ENCODE measurements at places on chromosomes 13 and 19.
A peak's percentile ranks its signal among the peaks of the same experiment; 100 is the strongest.

DNA sequence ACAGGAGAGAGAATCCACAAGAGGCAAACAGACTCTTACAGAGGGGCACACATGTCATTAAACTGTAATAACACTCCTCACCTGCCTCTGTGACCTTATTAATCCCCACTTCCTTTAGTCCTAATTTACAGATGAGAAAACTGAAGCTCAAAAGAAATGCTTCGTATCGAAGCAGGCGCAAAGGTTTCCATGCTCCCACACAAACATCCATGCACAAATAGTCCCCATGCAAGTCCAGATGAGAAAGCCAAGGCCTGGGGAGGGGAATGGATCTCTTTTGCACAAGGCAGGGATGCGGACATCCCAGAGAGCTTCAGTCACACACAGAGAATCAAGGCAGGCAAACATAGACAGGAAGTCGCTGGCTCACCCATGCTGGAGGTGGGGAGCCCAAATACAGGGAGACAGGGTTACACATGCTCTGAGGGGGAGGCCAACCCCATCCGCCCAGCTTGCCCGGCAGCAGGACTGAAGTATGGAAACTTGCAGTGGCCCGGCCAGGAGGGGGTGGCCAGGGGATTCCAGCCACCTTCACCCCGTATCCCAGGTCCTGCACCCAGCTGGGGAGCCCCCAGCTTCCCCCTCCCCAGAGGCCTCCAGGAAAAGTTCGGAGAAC, 468 bp downstream of the S1PR5 start:
- DNase-seq: no peak

DNA sequence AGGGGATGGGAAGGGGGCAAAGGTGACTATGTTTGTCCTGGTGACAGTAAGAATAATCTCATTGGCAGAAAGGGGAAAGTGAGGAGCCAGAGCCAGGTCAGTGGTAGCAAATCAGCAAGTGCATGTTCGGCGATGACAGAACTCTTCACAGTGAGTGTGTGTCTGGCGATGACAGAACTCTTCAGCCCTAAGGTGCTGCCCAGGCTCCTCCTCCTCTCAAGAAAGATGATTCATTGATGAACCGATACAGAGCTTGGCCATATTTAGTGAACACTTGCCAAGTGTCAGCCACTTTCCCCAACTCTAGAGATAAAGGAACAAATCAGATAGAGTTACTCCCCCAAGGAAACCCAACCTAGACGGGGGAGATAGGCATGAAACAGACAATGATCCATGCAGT, 199.3 kb upstream of the UBL3 start:
- no peak for DNase-seq

GRCh38 chr19:18612772-18613588, at the start of gene TMEM59L:
TMEM59L (plus strand) TSS chr19:18612870; CDS start chr19:18612959, 89 bp downstream.
- DNase-seq: no peak

GRCh38 chr13:24267801-24268200, 41.6 kb upstream of the C1QTNF9 start:
- no peak for DNase-seq

DNA sequence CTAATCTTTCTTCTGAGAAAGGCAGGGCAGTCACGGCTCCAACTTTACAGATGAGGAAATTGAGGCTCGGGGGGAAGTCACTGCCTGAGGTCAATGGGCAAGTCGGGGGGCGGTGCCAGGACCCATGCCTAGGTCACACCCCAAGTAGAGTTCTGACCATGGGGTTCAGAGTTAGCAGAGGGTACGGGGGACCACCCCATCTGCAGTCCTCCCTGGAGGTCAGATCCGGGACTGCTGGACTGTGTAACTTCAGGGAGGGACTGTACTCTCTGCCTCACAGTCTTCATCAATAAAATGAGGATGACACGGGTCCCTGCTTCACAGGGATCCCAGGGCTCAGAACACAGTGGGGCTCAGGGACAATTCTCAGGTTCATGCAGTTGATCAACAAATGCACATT, 7.7 kb downstream of the SLC5A5 start:
- no peak for DNase-seq

DNA sequence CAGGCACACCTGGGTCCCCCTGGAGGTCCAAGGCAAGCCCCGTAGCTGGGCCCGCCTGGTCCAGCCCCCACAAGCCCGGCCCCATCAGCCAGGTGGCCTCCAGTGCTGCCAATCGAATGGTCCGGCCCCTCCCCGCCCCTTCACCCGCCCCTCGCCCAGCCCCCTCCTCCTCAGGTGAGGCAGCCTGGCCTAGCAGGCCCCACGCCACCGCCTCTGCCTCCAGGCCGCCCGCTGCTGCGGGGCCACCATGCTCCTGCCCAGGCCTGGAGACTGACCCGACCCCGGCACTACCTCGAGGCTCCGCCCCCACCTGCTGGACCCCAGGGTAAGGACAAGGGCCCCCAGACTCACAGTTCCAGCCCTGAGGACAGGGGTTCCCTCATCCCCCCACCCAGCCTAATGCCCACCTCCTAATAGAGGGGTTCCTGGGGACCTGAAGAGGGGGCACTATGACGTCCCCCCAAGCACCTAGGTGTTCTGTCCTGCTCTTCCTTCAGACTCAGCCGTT, at the start of gene HPN:
Gene HPN, plus strand, starts transcription at position 174 of the 508 bp plus-strand sequence. CDS start 786 bp downstream, outside the sequence.
- no peak for DNase-seq

GRCh38 chr13:34001389-34001788, 183.4 kb downstream of the RFC3 start:
- no peak for DNase-seq

DNA sequence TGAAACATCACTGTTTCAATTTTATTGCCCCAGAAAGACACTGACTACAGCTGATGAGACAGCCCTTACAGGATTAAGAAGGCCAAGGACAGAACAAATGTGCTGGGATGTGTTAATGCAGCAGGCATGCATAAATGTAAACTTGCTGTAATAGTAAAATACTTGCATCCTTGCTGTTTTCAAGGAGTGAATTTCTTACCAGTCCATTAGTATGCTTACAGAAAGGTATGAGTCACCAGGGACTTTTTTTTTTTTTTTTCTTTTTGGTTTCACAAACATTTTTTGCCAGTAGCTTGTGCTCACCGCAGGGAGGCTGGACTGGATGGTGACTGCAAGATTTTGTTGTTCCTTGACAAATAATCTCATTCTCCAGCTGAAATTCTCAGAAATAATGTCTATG, 55.1 kb downstream of the GPR180 start:
- DNase-seq: no peak

DNA sequence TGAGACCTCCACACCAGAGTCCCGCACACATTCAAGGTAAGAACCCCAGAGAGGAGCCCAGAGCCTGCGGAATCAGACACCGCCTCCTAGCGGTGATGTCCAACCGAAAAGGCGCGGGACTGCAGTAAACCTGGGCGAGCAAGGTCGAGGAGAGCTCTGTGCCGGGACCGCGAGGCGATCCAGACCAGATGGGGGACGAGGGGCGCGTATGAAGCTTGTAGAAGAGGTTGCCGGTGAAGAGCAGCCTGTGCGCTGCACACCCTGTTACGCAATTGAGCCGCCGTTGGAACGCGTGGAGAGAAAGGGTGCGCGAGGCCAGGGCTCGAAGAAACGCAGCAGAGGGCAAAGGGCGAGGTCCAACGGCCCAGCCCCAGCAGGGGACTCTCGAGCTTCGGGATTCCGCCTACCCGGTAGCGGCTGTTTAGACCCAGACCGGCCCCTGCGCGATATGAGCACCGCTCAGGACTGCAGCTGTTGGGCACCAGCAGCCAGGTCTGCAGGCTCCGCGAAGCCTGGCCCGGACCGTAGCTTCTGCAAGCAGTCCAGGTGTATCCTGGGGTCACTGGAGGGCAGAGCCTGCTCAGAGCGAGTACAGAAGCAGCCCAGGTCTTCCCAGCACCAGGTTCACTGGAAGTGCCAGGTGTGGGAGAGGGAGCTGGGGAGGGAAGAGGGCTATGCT, 65.9 kb upstream of the ZNF599 start:
- DNase-seq: no peak

DNA sequence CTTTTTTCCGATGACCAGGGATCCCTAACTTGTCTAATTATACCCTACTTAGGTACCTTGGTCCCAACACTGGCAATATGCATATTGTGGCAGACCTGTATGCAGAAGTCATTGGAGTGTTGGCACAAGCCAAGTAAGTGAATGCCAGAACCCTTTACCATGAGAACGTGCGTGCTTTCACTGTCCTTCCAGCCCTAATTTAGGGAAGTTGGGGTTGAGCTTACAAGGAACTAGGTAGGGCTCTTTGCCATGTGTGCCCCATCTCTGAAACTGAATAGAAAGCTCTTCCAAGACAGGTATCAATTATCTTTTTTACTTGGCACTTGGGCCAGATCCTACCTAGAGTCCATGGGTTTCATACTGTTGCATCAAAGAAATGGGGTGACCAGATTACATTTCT, 93.2 kb downstream of the FRY start:
- DNase-seq: no peak

DNA sequence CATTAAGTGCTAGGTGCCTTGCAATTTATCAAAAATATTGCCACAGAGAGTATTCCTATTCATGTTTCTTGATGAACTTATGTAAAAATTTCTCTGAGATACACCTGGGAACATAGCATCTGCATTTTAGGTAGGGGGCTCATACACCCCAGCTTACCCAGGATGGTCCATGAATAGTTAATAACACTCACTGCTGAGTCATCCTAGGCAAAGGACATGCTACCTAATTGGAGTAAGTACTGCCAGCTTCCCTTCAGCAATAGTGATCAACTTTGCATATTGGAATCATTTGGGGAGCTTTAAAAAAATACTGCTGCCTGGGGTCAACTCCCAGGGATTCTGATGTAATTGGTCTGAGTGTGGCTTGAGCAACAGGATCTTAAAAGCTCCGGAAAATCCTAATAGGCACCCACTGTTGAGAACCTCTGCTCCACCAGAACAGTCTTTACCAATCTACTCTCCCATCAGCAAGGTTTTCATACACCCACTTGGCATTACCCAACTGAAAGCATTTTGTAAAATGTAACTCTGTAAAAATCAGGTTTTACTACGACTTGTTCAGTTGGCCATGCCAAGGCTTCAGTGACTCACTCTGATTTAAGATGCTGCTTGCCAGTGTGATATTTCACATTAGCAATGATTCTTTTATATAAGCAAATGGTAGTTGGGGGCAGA, 67.2 kb upstream of the FNDC3A start:
- no peak for DNase-seq

GRCh38 chr19:5170329-5170745, 170.3 kb downstream of the PTPRS start:
- peak; percentile 42 for DNase-seq

DNA sequence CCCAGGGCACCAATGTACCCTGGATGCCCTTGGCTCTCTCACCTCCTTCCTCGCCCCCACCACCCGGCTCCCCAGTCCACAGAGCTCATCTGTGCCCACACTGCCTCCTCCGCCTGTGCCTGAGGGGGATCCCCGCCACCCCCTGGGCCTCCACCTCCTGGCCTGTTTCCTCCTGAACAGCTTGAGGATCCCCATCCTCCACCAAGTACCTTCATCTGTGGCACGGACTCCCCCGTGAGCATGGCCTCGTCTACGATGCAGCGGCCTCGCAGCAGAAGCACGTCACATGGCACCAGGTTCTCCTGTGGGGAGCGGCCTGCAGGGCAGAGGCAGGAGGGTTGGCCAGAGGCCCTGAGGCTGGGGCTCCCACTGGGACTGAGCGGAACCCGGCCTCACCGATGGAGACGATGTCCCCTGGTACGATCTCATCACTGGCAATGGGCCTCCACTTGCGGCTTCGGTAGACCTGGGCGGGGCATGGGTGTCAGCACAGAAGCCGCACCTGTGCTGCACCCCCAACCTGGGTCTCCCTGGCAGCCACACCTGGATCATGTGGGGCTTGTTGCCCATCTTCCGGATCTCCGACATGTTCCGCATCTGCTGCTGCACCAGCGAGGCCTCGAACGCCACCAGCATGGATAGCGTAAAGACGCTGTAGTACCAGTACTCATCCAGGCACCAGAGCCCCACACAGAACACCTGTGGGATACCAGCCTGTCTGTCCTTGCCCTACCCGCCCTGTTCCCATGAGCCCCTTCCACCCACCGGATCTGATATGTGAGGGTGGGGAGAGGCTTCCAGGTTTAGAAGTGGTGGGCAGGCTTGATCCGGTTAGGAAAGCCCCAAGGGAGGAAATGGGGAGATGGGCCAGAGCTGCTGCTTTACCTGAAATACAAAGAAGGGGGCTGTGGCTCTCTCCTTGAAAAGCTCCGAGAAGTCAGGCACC, 6.8 kb downstream of the ATP13A1 start:
- no peak for DNase-seq

- no peak for DNase-seq
These were observed 7.2 kb downstream of the GAS6 start for GRCh38 chr13:113856716-113857065.

- no peak for DNase-seq
These were observed 4.1 kb upstream of the CDC16 start for GRCh38 chr13:114230575-114230974.

GRCh38 chr13:25178070-25178469, 6.0 kb upstream of the AMER2 start:
- no peak for DNase-seq

- no peak for DNase-seq
These were observed 485.8 kb downstream of the ZNF536 start for GRCh38 chr19:30857966-30858490.

DNA sequence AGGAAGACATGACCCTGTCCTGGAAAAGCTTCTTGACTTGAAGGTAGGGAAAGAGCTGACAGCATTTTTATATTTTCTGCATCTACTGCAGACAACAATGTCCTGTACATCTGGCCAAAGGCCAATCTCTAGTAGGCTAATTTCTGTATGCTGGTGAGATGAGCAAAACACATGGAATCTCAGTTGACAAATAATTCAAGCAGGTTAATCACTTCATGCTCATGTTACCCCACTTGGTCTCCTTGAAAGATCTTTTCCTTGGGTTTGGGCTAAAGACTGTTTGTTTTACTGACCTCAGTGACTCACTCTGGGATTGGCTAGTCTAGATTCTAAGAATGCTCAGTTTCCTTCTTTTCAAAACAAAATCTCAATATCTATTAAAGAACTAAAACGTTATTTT, 298.8 kb downstream of the LMO7 start:
- DNase-seq: no peak

DNA sequence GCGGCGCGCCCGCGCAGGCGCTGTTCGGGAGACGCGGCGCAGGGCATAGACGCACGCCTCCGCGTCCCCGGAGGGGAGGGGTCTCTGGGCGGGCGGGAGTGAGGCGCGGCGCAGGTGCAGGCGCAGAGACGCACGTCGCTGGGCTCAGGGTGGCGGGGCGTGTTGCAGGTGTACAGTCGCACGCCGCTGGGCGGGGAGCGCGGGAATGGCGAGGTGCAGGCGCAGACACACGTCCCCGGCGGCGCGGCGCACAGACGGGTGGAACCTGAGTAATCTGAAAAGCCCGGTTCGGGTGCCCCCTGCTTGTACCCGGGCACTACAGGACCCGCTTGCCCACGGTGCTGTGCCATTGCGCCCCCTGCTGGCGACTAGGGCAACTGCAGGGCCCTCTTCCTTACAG, 44.7 kb downstream of the PLPP2 start:
- no peak for DNase-seq

GRCh38 chr13:81639984-81640582, 1299.2 kb upstream of the SPRY2 start:
- DNase-seq: no peak

- DNase-seq: peak; percentile 19
These were observed 5.8 kb downstream of the PCDH9 start for GRCh38 chr13:67224148-67224846.

DNA sequence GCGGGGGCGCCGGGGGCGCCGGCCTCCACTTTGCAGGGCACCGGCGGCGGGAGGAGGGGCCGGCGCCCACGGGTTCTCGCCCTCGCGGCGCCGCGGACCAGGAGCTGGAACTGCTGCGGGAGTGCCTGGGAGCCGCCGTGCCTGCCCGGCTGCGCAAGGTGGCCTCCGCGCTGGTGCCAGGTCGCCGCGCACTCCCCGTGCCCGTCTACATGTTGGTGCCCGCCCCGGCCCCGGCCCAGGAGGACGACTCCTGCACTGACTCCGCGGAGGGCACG, 11.9 kb downstream of the C19orf25 start:
- no peak for DNase-seq

GRCh38 chr19:45177817-45178261, at the start of gene TRAPPC6A:
TRAPPC6A (minus strand) TSS chr19:45178237; CDS start chr19:45178218, 19 bp downstream.
- DNase-seq: no peak
